Left cardiac atrium (tissue), 4 donors: ENCODE measurements at places on chromosomes 5 and 9.

DNA sequence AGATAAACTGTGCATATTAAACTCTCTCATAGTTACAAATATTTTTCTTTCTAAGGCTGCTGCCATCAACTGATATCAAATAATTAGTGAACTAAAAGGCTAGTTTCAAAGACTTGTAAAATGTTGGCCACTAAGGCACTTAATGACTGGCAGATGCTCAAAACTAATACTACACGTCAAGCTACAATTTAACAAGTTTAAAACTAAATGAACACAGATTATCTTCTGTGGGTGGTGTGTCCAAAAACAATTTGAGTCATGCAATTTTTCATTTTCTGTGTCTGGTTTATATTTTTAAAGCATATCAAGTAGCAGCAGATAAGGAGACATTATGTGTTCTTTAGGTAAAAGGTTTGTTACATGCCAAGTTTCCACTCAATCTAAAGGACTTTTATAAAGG is 665.1 kb downstream of the EFNA5 start:
- DNase-seq: no peak

DNA sequence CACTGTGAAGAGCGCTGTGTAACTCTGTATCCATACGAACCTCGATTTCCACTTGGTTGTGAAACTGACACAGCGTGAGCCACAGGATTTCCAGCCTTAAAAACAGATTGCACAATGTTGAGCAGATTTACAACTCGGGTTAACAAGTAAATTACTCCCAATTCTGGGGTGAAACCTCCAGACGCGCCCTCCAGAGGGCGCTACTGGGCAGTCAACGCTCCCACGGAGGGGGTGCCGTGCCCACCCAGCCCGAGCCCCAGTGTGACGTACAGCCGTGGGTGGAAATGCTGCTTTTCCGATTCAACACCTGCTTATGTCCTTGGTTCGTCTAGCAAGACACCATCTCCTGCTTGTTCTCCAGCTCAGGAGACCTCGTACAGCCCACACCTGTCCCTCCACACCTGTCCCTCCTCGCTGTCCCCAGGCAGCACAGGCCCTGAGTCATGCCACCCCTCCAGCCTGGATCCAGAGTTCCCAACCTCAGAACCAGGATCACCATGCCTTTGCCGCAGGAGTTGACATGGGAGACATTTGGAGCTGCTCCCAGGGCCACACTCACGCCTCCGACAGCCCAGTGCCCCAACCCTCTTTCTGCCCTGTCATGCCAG is 34.4 kb upstream of the SLC6A3 start:
- DNase-seq: no peak

DNA sequence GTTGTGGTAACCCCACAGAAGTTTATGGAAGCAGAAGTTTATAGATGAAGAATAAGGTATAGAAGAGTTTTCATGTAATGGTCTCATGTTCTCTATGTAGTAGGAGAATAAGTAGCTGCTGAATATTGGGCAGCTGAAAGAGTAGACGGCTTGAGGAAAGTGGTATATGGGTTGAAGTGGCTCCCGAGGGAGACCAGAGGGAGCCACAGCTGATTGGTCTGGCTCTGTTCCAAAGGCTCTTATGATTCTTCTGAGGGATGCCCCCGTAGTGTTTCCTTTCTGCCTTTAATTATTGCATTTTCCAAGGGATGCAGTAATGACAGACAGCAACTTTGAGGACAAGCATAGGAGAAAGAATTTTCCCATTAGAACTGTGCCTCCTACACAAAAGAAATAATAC is 30.1 kb upstream of the TENT2 start:
- DNase-seq: no peak

DNA sequence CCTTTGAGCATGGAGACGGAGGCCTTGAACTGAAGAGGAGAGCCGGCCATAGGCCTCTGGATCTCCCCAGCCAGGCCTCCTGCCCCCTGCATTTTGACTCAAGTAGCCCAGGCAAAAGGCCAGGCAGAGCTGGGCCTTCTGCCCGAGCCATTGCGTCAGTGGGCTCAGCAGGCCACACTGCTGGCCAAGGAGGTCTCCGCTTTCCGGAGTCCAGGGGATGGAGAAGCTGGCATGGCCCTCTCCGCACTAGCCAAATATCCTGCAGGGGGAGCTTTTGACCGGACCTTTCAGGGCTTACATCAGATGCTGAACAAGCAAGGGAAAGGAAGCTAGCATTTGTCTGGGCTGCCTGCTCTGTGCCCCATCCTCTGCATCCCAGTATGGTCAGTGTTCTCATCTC is 386.8 kb downstream of the TRIM36 start:
- DNase-seq: peak; percentile 72

- no peak for DNase-seq
These were observed 992 bp downstream of the LCNL1 start for GRCh38 chr9:136983656-136984314.

DNA sequence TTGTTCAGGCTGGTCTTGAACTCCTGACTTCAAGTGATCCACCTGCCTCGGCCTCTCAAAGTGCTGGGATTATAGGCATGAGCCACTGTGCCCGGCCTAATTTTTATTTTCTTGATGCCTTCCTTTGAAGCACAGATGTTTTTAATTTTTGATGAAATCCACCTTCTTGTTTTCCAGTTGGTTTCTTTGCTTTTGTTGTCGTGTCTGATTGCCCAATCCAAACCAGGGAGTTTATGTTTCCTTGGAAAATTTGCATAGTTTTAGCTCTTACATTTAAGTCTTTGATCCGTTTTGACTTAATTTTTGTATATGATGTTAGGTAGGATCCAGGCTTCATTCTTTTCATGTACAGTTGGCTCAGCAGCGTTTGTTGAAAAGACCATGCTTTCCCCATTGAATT is 15.2 kb downstream of the EHMT1 start:
- no peak for DNase-seq

DNA sequence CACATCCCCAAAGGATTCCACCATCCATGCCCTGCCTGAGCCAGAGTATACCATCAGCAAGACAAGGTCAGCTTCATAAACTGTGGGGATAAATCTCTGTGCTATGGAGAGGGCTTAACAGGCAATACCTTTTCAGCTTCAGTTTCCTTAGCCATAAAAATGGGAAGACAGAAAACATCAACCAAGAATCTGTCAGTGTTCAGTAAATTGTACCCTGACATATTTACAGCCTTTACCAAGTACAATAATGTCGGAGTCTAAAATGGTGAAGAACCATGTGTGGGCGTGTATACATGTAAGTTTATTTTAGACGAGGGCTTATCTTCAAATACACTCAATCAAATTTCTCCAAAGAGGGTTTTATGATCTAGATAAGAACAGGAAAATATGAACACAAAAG is 94.7 kb downstream of the ELAVL2 start:
- DNase-seq: no peak

DNA sequence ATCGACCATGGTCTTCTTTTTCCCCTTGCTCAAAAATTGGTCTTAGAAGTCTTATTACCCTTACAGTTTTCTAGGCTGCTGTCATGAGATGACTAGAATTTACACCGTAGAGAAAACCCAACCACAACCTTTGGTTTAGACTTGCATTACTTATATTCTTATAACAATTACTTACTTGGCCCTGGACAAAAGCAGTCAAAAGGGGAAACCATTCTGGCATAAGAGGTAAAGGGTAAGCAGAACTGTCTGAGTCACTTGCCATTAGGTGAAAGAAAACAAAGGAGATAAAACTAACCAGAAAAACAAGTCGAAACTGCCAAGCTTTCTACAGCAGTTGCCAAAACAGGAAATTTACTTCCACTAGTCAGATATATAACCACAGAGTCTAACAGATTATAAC is 17.9 kb downstream of the TMEM245 start:
- no peak for DNase-seq

- DNase-seq: no peak
These were observed 102.0 kb upstream of the DMAC1 start for GRCh38 chr9:7901621-7902020.

DNA sequence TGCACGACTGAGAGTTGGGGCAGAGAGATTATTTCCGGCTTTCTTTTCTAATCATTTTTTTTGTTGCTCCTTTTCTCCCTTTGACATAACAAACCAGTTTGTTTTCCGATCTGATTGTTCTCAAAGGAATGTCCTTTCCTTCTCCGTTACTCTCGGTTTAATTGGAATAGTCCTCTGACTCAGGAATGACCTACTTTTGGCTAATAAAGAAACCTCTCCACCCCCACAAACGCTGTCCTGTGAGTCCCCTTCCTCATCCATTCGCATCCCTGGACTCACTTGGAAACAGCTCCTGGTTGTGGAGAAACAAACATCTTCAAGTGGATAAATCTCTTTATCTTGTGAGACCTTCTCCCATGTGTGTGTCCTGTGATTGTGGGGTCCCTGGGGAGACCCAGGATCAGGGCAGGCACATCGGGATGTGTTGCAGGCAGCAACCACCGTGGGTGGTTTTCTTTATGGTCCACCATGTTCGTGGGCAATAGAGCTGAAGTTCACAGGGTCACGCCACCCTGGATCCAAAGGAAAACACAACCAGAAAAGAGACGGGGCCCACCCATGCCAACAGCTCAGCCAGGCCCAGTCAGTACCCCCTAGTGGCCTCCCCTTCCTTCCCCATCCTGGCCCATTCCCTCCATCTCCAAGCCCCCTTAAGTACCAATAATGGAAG is 45.2 kb upstream of the NEK6 start:
- DNase-seq: no peak

GRCh38 chr5:90949469-90950358 is 391.1 kb downstream of the ADGRV1 start:
- DNase-seq: no peak

DNA sequence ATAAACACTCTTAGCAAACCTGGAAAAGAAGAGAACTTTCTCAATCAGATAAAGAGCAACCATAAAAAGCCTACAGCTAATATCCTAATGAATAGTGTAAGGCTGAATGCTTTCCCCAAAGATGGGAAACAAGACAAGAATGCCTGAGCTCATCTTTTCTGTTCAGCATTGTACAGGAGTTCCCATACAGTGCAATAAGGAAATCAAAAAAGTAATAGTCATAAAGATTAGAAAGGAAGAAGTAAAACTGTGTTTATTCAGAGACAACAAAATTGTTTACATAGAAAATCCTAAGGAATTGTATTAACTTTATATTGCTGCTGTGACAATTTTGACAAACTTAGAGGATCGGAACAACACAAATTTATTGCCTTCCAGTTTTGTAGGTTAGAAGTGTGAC is 330.7 kb upstream of the SLC24A2 start:
- no peak for DNase-seq

GRCh38 chr9:109192732-109193361 is 25.8 kb upstream of the FRRS1L start:
- peak; percentile 46 for DNase-seq

GRCh38 chr5:111116550-111116949 is 24.4 kb downstream of the WDR36 start:
- DNase-seq: no peak

DNA sequence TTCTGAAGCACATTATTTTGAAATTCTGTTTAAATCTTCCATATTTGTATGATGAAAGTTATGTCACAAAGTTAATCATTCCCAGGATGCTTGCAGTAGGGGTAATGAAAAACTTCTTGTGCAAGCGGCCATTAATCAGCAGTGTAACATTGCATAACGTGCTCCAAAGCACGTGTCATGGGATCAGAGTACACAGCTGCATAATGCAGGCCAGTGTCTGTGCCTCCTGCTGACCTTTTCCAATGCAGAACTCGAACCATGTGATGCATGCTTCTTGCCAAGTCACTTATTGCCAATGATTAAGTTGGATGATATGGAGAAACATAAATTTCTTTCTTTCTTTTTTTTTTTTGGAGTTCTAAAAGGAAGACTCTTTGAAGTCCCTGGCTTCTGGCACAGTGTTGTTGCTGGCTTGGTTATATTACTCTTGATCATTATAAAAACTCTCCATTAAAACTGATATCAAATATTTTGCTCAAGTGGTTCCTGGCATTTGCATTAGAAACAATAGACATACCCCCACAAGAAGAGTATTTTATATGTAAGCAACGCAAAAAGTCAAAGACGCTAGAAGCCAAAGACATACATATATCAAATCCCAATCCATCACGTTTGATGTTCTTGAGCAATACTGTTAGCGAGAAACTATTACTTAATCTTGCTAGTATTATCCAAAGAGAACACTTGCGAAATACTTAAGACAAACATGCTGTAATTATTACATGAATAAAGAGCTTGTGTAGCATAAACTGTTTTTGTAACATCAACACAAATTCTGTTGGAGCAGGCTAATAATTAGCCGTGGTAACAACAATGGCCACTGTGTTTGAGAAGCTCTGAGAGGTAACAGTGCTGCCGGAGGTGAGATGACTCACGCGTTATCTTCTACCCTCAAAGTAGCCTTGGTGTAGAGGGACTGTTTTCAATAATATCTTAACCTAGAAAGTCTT is 164.2 kb downstream of the AUH start:
- DNase-seq: peak; percentile 69

DNA sequence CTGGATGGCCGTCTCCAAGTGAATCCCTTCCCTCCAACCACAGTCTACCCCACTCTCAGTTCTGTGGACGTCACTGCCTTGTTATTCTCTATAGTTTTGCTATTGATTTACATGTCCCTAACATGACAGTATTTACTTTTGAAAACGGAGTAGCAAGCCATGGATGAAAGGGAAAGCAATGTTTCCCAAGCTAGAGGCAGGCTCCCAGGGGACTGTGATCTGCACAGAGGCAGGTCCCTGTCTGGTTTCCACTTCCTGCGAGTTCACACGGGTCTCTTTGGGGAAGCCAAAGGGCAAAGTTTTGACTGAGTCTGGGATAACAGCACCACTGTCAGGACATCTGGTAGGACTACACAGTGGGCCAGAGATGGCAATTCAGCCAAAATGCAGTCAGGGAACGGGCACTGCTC is 12.7 kb downstream of the C9orf153 start:
- peak; percentile 51 for DNase-seq

DNA sequence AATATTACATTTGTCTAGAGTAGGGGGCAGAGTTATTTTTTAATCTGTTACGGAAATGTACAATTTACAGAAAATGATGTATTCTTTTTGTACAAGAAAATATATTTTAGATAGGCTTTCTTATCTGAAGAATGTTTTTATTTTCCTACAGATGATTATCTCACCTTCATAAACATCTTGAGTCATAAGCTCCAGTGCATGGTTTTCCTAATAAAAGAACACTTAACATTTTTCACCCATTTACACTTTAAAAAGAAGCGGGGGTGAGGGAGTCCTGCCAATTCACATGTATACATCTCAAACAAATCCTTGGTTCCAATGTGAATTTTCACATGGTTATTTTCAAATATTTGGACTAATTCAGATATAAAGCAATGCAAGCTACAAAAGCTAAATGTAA is 85.0 kb downstream of the MLLT3 start:
- no peak for DNase-seq

GRCh38 chr5:181207214-181207959 is 2.4 kb upstream of the TRIM7 start:
- peak; percentile 81 for DNase-seq

GRCh38 chr5:103375863-103376591 is 117.5 kb downstream of the MACIR start:
- DNase-seq: no peak

GRCh38 chr5:150318613-150319483 is 16.1 kb upstream of the ARSI start:
- no peak for DNase-seq
